ENCODE measurements at places on chromosomes 11 and 22.

DNA sequence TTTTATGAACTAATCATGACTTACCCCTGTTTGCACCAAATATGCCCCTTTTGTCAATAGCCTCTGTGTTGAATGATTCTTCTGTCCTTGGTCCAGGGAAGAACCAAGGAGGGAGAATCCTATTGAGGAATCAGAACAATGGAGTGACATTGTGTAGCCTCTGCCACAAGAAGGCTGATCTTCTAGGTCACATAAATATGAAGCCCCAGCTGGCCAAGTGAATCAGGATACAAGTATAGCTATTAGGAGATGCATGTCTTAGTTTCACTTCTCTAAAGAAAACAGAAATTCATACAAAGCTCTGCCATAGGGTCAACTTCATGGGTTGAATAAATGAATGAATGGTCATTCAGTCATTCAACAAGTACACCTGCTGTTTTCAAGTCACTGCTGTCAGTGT, 118.2 kb upstream of the BLID start:
- DNase-seq = no peak

DNA sequence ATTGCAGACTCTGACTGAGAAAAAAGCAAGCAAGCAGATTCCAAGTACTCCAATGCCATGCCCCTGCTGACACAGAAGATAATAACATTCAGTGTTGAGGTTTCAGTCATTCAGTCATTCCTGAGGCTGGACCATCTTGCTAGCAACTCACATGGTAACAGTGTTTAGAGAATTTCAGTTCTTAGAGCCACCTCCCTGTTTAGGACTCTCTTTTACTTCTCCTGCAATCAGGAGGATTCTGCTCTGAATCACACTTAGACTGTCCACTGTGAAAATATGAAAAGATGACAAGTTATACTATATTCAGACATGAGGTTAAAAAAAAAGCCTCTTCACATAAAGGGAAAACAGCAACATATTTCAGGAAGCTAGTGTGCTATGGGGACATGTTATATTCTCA, 183.9 kb upstream of the CTSC start:
- DNase-seq = no peak

- no peak for DNase-seq
These were observed 827.4 kb downstream of the OPCML start for GRCh38 chr11:132704781-132705375.

DNA sequence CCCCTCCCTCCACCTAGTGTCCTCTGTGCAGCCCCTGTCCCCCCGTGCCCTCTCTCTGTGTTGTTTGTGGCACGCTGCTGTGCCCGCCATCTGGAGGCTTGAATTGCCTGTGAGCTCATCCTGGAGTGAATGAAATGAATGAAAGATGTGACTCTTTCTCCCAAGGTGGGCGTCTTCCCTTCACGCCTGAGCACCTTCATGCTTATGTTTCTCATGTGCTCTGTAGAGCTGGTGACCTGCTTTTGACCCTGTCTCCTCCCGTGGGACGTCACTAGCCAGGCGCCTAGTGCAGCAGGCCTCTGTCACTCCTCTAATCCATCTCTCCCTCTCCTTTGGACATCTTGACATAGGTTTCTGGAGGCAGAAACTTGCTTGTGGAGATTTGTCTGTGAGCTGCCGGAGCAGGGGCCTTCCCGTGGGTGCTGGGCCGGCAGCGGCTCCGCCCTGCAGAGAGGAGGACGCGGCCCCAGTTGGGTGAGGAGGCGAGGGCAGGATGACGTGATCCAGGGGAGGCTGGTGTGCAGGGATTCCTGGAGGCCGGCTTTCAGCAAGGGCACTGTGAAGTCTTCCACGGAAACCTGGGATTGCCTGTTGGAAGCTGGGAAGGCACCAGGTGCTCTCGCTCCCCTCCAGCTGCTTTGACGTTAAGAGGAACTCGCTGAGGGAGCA, 40.6 kb downstream of the MUC6 start:
- DNase-seq = no peak

GRCh38 chr22:17794726-17795542, 20.7 kb upstream of the BID start:
- no peak for DNase-seq

DNA sequence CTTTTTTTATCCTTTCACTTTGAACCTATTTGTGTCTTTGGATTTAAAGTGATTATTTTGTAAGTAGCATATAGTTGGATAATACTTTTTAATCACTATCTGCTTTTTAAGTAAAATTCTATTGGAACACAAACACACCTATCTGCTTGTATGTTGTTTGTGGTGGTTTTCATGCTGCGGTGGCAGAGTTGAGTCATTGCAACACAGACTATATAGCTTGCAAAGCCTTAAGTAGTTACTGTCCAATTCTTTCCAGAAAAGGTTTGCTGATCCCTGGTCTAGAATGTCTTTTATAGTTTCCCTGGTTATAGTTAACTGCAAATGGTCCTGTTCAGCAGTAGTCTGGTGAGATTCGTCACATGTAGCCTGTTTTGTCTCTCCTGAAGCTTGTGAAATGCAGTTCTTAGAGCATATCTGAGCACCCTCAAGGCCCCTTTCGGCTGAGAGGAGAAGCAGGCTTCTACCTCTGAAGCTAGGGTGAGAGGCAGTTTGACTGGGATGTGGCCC, 21.5 kb downstream of the SHANK3 start:
- DNase-seq = no peak

Measured in activated T-helper 1 cell treated with anti-CD3 and anti-CD28 coated beads, Interleukin-2, amount 50 U/mL, for 16 hours (primary cell).